ENCODE measurements at places on chromosomes 2 and 18. TPM values are rescaled to one million over a fixed set of nuclear protein-coding genes. Genes with fewer than 3 reads are reported as not detected.

Gene NAT8
- total RNA-seq: not detected

Gene GPR45
- total RNA-seq: not detected

Gene FAM124B
- total RNA-seq: not detected

Gene CRYBA2
- total RNA-seq: not detected

Gene RESP18
- total RNA-seq: not detected

Gene ICA1L
- 1.8 TPM for total RNA-seq

Gene FOXD4L1
- total RNA-seq: not detected

Gene NETO1
- total RNA-seq: 0.36 TPM

Gene TAF1B
- total RNA-seq: 19.9 TPM

Gene GALR1
- not detected for total RNA-seq

Gene CPO
- total RNA-seq: not detected

Gene CRACDL
- total RNA-seq: not detected

Gene CD207
- total RNA-seq: not detected
